ENCODE measurements at places on chromosomes 1 and 21.

- DNase-seq = no peak
Observed at GRCh38 chr1:19889656-19890055, 7.5 kb downstream of the OTUD3 start.

GRCh38 chr1:7250597-7251453 is 465.6 kb downstream of the CAMTA1 start:
- no peak for DNase-seq

DNA sequence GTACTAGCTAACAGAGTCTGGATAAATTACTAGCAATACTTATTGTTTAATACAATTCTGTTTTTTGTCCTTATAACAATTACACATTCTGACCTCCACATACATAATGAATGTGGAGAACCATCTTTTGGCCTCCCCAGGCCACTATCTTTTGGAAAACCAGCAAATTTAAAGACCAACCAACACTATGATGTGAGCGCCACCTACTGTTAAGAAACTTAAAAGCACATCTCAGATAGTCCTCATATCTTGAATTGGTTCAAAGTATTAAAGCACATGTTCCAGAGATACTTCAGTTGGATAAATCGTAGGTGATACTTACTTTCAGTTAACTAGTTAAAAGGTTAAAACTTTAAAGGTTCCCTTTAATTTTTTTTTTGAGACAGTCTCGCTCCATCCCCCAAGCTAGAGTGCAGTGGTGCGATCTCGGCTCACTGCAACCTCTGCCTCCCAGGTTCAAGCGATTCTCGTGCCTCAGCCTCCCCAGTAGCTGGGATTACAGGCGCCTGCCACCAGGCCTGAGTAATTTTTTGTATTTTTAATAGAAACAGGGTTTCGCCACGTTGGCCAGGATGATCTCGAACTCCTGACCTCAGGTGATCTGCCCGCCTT is 29.3 kb upstream of the USP1 start:
- no peak for DNase-seq

DNA sequence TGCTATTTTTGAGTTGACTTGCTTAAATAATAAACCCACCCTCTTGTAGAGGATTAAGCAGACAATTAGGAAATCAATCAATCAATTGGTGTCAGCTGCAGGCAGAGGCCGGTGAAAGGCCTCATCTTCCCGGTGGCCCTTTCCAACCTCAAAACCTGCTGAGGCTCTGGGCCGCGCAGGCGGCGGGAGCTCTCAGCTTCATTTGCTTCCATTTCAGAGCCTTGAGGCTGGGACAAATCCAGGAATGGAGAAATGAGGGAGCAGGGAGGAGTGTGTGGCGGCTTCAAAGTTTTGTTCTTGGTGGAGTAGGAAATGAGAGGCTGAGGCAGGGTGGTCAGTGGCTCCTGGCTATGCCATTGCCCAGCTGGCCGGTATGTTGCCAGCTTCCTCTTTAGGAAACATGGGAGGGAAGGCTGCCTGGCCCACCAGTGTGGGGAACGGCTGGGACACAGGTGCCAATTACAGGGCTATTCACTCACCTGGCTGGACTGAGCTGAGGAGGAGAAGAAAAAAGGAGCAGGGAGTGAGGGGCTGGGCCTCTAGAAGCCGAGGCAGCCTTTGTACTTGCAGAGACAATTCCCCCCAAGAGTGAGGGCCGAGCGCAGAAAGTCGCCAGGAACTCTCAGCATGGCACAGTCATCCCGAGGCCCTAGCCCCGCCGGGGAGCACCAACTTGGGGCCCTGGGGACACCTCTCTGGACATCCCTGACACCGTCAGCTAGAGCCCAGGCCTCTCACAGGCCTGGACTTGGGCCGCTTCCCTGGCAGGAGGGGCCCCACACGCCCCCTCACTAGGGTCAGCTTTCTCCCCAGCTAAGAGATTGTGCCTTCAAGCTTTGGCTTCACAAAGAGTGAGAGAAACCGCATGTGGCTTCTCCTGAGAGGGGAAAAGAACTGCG is 4.4 kb downstream of the POU3F1 start:
- no peak for DNase-seq

- DNase-seq = no peak
Observed at GRCh38 chr1:47231301-47232186, 481 bp downstream of the TAL1 start.

DNA sequence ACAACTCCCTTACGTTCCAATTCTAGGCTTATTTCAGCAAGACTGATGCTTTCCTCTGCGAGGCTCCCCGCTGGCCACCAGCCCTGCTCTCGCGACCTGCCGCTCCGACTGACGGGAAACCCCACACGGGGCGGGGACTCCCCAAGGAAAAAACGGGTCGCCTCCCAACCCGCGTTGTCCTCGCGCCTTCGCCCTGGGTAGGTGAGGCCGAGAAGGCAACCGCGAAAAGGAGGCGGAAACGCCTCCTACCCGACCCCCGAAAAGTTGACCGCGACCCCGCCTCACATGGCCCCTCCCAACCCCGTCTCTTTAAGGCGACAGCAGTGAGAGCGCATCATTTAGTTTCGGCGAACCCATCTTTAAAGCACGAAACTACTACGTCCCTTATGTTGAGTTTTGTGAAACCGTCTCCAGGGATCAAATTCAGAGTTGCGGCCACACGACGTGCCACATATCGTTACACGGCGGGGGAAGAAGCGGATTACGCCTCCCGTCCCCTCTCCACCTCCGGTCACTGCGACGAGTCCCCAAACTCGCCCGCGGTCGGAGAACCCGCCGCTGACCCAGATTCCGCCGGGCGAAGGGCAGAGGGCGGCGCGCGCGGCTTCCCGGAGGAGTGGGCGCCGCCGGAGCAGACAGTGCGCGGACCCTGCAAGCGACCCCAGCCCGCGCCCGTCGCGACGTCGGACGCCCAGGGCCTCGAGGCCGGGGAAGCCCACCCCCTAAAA is 1.2 kb downstream of the ANP32E start:
- DNase-seq = peak; percentile 75

DNA sequence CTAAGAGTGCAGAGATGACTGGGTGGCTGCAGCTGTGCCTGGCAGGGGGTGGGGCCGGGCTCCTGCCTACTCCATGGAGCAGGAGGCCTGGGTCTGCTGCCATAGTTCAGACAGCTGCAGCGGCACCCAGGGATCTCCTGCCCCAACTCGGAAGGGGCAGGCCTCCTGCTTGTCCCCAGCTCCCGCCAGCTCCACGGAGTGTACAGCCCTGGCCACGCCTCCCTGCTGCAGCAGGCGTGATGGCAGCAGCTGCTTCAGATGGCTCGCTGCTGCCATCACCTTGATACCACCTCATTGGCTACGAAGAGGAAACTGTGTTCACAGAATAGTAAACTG is 35.9 kb downstream of the ACTL8 start:
- no peak for DNase-seq

- no peak for DNase-seq
Observed at GRCh38 chr1:154901591-154901990, 31.5 kb upstream of the KCNN3 start.

GRCh38 chr21:37139154-37139553 is 66.1 kb downstream of the TTC3 start:
- no peak for DNase-seq

- no peak for DNase-seq
Observed at GRCh38 chr1:9909234-9910046, 629 bp downstream of the CTNNBIP1 start.

Measured in activated T-helper 1 cell treated with Interleukin-2 at 50 U/mL for 16 hours (primary cell).